NCI-H524 treated with DMSO at 0.1 percent for 48 hours (cell line): ENCODE measurements at places on chromosomes 7 and 10.

DNA sequence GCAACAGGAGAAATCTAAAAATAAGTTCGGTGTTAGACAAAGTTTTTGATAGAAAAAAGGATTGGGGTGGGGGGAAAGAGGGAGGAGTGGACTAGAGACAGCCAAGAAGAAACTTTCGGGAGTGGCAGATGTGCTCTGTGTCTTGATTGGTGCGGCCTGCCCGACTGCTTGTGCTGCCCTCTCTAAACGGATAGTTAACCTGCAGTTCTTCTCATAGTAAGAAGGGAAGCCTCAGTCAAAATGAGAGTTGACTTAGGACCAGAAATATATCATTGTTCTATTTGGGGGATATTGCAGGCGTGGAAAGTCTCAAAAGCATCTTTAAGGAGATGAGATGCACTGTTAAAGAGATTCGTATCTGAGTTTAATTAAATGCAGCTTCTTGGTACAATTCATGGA, 39.3 kb downstream of the UBE3C start:
- no peak for DNase-seq

- no peak for DNase-seq
Observed at GRCh38 chr7:150400008-150400787, 21.1 kb downstream of the ZNF775 start.

GRCh38 chr7:26390016-26390415, 98.4 kb downstream of the SNX10 start:
- no peak for DNase-seq

DNA sequence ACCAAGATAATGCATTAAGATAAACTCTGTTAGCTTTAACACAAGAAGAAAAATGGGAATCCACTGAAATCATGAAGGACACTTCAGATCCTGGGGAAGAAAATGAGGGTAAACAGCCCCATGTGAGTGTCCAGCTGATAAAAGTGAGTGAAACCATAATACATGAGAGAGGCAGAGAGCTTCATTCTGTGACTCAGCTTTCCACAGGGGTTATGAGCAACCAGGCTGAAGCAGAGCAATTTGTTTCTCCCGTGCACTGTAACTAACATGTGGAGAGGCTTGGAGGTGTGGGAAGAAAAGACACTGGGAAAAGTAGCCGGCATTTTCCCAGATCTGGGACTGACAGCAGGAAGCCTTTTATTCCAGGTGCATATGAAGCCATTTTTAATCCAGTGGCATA, 971.7 kb downstream of the ANKRD7 start:
- no peak for DNase-seq

DNA sequence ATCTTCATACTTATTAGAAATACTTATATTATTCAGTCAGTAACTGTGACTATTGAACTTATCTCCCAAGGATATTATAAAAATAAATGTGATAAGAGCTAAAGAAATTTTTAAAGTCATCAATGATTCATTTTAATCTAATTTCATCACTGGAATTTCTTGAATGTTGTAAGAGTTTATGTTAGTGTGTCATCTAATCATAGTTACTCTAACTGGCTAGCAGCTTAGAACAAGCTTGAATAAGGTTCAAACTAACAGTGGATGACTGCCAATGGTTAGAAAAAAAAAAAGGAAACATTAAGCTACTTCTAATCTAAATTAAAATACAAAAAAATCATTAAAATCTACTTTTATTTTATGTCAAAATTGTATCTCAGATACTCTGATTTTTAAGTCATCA, 1066.3 kb downstream of the CNTNAP2 start:
- DNase-seq, result no peak

- no peak for DNase-seq
Observed at GRCh38 chr7:45690762-45691150, 116.6 kb downstream of the ADCY1 start.

- no peak for DNase-seq
Observed at GRCh38 chr10:99290306-99290705, 38.9 kb upstream of the CNNM1 start.

- no peak for DNase-seq
Observed at GRCh38 chr7:150856303-150857275, 4.3 kb downstream of the AOC1 start.

- no peak for DNase-seq
Observed at GRCh38 chr7:24829787-24830186, 72.5 kb upstream of the GSDME start.

GRCh38 chr7:77184990-77185389, 14.6 kb downstream of the FGL2 start:
- no peak for DNase-seq

DNA sequence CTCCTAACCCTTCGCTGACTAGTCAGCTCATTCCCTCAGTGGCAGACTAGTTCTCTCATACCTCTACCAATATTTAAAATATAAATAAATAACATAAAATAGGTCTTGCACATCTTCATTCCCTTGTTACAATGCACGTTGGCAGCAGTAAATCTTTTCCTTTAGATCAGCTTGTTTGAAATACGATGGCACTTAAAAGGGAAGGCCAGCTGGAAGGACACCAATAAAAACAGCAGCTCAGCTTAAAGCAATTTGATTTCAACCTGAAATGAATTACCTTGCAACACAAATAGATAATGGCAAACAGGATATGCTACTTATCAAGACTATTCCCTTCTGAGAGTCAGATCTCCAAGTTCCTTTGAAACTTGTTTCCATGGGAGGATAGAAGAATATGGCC, 321.8 kb downstream of the GFRA1 start:
- DNase-seq, result no peak

DNA sequence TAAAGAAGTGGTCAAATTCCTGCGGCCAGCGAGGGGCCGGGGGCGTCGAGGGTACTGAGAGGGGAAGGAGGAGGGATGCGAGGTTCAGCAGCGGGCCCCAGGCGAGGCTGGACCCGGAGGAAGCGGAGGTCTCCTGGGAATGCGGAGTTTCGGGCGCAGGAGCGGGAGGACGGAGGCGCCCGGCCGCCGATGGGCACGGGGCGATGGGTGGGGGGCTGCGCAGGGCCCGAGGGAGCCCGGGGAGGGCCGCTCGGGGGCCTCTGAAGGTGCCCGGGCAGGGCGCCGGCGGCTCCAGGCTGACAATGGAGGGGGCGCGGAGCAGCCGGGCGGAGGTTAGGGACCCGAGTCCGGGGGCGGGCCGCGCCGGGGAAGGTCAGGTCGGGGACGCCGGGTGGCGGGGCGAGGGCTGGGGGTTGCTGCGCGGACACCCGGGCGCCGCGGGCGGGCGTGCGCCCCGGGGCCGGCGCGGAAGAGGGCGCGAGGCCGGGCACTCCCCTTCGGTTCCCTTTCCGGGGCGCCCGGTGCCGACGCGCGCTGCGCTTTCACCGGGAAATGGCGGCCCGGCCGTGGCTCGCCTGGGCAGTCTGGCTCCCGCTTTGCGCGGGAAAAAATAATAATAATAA, 683 bp downstream of the MACROH2A2 start:
- no peak for DNase-seq

- DNase-seq, result no peak
Observed at GRCh38 chr7:106693677-106694353, 32.9 kb upstream of the CCDC71L start.

- DNase-seq, result no peak
Observed at GRCh38 chr10:102545265-102545871, 41.6 kb downstream of the SUFU start.

DNA sequence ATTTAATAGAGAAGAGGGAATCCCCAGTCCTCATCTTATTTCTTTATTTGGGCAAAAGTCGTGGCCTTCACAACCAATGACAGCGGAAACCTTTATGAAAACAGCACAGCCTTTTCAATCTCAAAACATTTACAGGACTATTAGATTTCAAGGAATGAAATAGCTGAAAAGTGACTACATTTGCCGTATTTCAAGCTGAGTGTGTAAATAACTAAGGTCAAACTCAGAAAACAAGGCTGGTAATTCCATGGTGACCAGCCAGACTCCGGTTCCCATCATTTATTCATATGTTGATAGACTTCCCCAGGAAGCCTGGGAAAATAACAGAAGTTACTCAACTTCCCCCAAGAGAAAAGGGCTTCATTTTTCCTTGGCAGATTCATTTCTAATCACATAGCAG, 457.3 kb upstream of the NFE2L3 start:
- DNase-seq, result no peak

GRCh38 chr7:102220229-102220850, 66.3 kb upstream of the SH2B2 start:
- no peak for DNase-seq

GRCh38 chr10:69319841-69320316, 41.6 kb downstream of the HK1 start:
- no peak for DNase-seq

DNA sequence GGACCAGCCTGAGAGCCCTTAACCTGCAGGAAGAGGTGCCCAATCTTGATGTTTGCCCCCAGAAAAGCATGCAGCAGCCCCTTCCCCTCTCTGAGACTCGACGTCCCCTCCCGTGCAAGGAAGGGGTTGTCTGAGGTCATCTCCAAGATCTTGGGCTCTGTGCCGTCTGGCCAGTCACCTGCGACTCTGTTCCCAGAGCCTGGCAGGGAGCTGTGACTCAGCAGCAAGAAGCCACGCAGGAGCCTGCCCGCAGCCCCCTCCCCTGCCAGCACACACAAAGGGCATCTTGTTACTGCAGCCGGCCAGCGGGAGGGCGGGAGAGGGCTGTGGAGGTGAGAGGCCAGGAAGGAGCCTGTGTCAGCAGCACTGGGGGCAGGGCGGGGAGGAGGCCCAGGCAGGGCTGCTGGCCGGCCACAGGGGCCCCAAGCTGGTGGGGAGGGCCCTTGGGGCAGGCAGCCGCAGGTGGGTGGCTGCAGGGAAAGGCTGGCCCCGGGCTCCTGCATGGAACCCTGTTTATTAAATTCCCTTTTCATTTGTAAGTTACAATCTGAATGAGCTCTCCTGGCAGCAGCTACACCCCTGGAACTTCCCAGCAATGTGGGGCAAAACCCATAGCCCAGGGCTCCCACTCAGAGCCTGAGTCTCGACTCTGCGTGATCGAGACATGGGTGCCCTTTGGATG, 103.7 kb upstream of the ZMIZ1 start:
- no peak for DNase-seq

DNA sequence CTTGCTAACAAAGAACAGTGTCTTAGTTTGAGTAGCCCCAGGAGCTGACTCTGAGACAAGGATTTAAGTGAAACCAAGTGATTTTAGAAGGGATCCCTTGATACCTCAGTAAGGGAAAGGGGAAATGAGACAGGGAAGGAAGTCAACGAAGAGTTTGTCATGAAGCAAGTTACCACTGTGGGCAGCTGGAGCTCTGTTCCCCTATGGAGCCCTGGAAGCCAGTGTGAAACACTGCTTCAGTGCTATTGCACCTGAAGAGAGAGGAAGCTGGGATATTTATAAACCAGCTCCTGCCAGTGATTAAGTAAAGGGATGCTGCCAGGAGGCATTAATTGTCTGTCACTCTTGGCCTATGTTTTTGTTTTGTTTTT, 58.9 kb upstream of the WAPL start:
- no peak for DNase-seq

- no peak for DNase-seq
Observed at GRCh38 chr10:76961841-76962240, 675.8 kb downstream of the KCNMA1 start.

- no peak for DNase-seq
Observed at GRCh38 chr10:71887743-71888142, 36.7 kb upstream of the PSAP start.

DNA sequence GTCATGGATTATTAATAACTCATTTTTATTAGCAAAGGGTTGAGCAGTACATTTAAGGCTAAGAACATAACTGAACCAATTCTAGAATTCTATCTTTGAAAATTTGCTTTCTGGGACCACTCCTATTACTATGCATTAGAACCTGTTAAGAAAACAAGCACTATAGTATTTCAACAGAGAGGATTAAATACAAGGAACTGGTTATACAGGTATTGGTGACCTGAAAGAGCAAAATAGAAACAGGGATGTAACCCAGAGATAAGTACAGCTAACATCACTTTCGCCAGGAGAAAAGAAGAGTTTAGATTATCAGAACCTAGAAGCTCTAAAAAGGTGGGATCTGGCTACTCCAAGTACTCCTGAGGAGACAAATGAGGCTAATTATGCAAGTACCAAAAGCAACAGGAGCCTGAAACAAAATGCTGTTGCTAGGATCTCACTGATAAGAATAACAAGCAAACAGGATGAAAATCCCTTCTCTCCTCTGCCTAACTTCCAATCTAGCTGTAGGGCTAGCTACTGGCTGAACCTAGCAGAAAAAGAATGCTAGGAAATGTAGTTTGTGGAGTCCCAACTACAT, 32.1 kb upstream of the ELAPOR2 start:
- DNase-seq, result no peak

DNA sequence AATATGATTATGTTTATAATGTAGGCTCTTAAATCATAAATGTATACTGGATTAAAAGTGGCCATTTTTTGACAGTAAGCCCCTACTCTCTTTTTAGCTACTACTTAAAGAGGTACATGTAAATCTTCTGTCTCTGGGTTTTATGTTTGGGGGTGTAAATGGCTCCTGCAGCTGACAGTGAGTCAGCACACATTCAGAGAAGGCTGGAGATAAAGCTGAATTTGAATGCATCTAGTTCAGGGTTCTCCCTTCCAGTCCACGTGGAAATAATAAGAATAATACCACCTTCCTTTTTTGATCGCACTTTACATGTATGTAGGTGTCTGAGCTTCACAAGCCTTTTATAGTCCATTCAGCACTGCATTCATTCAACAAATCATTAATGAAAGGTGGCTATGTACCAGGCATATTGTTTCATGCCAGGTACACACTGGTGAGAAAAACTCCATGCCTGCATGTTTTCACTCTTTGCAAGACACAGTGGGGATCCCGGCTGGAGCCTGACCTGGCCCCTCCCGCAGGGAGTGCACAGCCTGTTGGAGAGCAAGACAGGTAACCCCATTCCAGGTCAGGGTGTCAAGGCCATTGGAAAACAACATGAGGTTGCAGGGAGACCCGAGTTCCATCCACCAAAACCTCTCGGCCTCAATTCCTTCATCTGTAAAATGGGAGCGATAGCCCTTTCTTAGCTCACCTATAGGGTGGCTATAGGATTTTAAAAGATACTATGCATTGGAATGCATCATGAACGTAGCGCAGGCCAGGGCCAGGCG, 107.5 kb upstream of the ANLN start:
- DNase-seq, result no peak

GRCh38 chr7:80873140-80873539, 45.7 kb downstream of the SEMA3C start:
- no peak for DNase-seq

DNA sequence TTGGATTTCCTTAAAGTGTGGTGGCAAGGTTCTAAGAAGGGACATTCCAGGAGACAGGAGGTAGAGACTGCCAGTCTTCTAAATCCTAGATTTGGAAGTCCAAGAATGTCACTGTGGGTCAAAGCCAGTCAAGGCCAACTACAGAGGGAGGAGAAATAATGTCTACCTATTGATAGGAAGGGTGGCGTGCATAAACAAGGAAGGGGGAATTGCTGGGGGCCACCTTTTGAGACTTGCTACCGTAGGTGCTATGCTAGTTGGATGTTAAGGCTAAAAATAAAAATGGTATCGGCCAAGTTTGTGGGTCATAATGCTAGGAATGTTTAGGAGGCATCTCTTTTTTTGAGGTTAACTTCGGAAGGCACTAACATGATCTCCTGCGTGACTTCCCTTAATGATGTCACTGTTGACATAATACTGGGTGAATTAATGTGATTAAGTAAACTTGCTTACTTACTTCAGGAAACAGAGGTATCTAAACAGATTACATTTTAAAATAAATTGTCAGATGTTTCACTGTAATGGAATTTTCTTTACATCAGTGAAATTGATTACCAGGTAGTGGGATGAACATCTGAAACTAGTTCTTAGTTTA, 4.8 kb downstream of the BTRC start:
- no peak for DNase-seq

GRCh38 chr10:11830836-11831519, 7.8 kb downstream of the PROSER2 start:
- no peak for DNase-seq

GRCh38 chr7:73741600-73741999, 3.0 kb upstream of the ABHD11 start:
- DNase-seq, result peak; percentile 28
